ENCODE measurements at places on chromosomes 12 and 14.

GRCh38 chr12:132094269-132094891, 49.7 kb downstream of the DDX51 start:
- DNase-seq = no peak

DNA sequence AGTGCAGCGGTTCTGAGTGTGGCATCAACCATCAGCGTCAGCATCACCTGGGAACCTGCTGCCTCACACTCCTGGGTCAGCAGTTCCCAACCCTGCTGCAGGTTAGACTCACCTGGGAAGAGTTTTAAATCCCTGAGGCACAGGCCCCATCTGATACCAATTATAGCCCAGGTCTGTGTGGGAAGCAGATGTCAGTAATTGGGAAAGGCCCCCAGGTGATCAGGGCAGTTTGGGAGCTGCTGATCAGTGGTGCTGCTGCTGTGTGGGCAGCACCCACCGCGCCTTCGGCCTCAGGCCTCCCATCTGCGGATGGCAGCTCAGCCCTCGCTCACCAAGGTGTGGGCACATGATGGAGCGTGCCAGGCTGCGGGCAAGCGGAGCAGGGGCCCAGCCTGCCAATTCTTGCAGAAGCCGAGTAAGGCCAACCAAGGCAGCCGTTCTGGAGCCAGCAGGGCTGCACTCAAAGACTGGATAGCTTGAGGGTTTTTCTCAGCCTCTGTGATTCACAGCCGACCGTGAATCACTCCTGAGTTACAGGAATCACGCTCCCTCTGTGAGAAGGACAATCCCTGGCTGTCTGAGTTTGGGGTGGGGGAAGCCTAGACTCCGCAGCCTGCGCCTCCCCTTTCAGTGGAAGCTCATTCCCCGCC, 155.6 kb upstream of the SFSWAP start:
- no peak for DNase-seq

GRCh38 chr14:73359445-73359844, 98.9 kb downstream of the NUMB start:
- no peak for DNase-seq

DNA sequence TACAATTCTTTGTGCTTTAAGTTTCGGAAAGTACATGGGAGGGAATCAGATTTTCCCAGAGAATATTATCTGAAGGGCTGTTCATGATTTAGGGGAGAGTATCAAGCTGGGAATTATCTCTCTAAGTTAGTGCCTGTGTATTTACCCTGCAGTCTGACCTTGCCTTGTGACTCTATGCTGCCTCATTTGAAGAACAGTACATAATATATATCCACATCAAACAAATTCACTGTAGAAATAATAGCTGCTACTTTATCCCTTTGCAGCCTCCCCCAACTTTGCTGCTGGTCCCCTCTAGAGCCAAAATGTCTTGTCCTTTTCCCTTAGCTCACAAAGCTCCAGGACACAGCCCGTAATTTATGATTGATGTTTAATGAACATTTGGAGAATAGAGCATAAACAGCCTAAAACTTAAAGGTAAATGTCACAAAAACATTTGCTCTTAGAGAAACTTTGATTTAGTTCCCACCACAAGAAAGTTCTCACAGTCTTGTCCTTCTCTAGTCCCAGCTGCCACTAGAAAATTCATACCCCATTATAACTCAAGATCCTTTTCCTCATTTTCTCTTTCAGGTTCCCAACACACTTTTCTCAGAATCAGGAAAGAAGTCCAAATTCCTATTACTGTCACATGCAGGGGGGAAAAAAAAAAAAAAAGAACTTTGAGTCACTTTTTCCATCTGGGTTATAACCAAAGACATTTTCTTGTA, 1009.6 kb downstream of the FLRT2 start:
- DNase-seq = no peak

- DNase-seq = no peak
These were observed 84.6 kb upstream of the PTPRB start for GRCh38 chr12:70721656-70722357.

- no peak for DNase-seq
These were observed 88.1 kb downstream of the TMEM30B start for GRCh38 chr14:61192989-61193388.

- no peak for DNase-seq
These were observed 110.4 kb upstream of the SCAF11 start for GRCh38 chr12:46100551-46101484.

- DNase-seq = no peak
These were observed 168.1 kb upstream of the PELI2 start for GRCh38 chr14:55950135-55950534.

GRCh38 chr12:69243099-69244084, 4.0 kb downstream of the CPSF6 start:
- DNase-seq = no peak

GRCh38 chr12:44058366-44058765, 222.5 kb downstream of the TMEM117 start:
- no peak for DNase-seq

DNA sequence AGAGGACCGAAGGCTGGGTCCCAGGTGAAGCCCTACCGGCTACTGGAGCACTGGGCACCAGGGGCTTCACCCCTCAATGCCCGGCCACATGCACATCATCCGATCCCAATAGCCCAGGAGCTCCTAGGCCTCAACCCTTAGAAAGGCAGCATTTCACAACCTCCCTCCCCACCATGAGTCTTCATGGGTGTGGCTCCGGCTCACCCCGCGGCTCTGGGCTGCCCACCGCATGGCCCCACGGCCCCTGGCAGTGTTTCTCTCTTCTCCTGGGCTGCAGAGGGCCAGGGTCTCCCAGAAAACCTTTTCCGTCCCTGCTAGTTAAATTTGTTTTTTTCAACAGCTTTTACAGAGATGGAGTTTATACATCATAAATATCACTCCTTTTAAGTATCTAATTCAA, 28.6 kb upstream of the DLK1 start:
- no peak for DNase-seq

DNA sequence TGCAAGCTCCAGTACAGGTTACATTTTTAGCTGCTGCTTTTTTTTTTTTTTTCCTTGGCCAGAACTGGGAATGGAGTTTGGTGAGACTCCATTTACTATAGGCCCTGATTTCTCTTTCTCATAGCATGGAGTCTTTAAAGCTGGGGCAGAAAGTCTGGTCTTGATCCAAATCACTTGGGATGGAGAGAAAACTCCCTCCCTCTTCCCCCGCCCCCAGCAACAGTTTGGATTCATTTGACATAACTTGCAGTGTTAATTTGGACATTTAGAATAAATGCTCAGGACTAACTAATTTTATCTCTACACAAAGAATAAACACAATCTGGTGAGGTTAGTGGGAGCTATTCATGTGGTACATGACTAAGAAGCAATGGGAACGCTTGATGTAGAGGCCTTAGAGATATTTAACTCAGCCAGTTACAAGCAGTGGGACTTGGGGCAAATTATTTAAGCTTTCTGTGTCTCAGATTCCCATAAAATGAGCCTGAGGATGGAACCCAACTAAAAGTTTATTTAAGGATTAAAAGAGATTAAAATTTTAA, 107.3 kb upstream of the ARHGAP5 start:
- DNase-seq = no peak

GRCh38 chr14:58994130-58994529, 194.3 kb upstream of the DAAM1 start:
- DNase-seq = no peak

DNA sequence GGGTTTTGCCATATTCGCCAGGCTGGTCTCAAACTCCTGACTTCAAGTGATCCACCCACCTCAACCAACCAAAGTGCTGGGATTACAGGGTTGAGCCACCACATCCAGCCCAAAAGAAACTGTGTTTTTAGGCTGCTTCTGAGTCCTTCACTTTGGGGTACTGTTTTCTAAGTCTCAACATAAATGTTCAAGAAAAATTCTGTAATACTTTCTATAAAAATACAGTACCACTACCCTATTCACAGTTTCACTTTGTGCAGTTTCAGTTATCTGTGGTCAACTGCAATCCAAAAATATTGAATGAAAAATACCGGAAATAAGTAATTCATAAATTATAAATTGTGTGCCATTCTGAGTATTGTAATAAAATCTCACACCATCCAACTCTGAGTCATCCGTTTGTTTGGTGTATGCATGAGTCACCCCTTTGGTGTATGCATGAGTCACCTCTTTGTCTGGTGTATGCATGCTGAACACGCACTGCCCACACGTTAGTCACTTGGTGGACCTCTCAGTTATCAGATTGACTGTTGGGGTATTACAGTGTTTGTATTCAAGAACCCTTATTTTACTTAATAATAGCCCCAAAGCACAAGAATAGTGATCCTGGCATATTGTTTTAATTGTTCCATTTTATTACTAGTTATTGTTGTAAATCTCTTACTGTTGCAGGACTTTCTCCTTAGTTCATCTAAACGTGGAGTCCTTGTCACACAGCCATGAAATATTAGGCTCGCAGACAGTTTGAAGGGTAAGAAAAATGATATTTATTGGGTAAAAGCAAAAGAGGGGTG, 190.2 kb downstream of the FSCB start:
- no peak for DNase-seq

DNA sequence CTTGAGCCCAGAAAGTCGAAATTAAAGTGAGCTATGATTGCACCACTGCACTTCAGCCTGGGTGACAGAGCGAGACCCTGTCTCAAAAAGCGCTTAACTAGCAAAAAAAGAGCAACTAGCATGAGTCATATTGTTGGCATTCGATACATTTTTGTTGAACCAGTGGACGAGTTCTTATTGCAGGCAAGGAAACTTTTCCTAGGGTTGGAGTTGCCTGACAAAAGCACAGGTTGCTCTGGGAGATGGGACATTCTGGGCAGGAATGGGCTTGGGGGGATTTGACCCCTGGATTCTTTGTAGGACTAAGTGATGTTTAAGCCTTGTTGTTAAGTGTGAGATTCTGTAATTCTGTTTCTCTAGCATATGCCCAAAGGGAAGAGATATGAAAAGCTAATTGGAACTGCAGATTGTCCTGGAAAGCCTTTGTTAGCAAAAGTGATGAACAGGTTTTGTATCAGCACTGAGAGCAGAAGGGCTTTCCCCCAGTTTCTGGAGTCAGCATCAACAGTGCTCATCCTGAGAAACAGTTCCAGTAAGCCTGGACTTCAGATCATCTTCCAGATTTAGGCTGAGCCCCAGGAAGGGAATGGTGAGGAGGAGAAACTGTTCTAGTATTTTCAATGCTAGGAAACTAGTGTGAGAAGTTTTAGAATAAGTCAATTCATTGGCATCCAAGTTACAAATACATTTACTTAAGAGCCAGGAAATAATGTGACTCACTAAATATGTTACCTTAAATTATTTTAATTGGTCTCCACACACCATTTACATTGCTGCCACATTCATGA, 123.1 kb downstream of the SRGAP1 start:
- DNase-seq = no peak

- DNase-seq = peak; percentile 38
These were observed 923 bp upstream of the ITPR2 start for GRCh38 chr12:26833743-26834490.

GRCh38 chr14:56933446-56933845, 123.2 kb upstream of the OTX2 start:
- no peak for DNase-seq

- DNase-seq = no peak
These were observed 45.8 kb upstream of the MYL2 start for GRCh38 chr12:110966081-110966760.

- DNase-seq = no peak
These were observed 331.9 kb upstream of the FLRT2 start for GRCh38 chr14:85198001-85198400.

DNA sequence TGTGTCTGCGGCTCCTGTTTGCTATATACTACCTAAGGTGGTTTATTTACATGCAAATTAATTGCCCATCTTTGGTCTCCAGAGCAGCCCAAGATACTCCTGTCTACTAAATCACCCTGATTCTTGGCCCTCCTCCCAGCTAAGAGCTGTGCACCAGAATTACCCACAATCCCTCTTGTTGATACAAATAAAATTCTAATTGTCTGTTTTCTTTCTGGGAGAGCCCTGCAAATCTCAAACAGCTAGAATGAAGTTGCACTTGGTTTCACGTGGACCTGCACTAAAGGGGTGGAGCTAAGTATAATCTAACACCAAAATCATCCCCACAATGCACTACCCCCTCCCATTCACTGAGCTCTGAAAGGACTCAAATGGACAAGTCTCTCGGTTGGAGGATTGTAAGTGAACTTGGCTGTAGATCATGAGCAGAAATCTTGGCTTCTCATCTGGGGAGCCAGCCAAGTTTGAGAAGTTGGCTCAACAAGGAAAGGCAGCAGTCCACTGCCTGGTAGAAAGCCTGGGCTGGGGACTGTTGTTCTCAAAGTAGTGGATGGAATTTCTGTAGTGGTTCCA, 6.6 kb downstream of the MAX start:
- DNase-seq = no peak

GRCh38 chr14:68363466-68363842, 429.4 kb downstream of the ZFP36L1 start:
- no peak for DNase-seq

DNA sequence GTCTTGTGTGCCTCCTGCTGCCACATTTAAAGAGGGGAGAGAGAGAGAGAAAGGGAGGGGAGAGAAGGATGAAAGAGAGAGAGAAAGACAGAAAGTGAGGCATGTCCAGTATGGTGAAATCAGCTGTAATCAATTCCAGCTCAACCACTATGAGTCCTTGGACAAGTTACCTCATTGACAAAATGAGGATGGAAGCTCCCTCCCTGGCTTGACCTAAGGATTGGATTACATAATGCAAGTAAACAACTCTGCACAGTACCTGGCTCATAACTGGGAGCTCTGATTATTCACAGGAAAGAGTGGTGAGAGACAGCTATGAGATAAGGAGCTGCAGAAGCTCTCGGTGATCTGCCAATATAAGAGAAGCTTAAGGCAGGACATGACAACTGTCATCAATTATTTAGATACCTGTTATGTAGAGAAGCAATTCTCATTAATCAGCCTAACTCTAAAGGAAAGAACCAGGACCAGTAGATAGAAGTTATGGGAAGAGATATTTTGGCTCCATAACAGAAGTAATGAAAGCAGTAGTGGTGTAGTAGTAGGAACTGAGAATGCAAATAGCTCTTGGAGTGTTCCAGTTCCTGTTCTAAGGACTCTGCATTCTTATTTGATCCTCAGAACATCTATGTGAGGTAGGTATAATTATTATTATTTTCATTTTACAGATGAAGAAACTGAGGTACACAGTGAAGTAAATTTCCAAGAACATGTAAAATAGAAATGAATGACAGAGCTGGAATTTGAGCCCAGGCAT, 791.6 kb downstream of the DIO2 start:
- no peak for DNase-seq

- no peak for DNase-seq
These were observed 191.9 kb downstream of the SOX5 start for GRCh38 chr12:23757541-23757962.

GRCh38 chr14:77004711-77005460, 23.6 kb downstream of the IRF2BPL start:
- no peak for DNase-seq

- no peak for DNase-seq
These were observed 2.8 kb downstream of the CKB start for GRCh38 chr14:103519837-103520212.
